ENCODE measurements at places on chromosomes 16 and 17.

DNA sequence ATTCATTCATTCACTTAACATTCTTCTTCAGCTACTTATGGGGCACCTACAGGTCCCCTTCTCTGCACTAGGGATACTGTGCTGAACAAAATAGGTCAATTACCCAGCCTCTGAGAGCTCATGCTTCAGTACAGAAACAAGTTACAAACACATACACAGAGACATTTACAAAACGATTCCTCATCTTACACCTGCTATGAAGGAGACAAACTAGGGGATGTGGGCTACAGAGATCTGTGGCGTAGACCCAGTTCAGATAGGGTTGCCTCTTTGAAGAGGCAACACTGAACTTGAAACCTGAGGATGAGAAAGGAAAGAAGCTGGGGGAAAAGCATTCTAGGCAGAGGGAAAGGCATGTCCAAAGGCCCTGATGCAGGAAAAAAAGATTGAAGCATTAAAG lies 5.2 kb downstream of the IL21R start:
- DNase-seq = no peak

DNA sequence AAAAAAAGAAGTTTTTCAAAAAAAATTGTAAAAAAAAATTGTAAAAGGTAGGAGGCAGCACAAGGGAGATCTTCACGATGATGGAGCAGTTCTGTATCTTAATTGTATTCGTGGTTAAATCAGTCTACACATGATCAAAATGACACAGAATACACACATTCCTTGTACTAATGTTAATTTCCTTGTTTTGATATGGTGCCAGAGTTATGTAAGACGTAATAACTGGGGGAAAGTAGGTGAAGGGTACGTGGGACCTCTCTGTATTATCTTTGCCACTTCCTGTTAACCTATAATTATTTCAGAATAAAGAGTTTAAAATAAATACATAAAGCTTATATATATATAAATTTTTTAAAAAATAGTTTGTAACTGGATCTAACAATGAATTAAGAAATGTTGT lies 36.8 kb downstream of the HELZ start:
- DNase-seq = no peak

- no peak for DNase-seq
These were observed 724 bp downstream of the GAA start for GRCh38 chr17:80101946-80102663.

GRCh38 chr17:65783845-65784334 lies 222.4 kb upstream of the AXIN2 start:
- DNase-seq = no peak

DNA sequence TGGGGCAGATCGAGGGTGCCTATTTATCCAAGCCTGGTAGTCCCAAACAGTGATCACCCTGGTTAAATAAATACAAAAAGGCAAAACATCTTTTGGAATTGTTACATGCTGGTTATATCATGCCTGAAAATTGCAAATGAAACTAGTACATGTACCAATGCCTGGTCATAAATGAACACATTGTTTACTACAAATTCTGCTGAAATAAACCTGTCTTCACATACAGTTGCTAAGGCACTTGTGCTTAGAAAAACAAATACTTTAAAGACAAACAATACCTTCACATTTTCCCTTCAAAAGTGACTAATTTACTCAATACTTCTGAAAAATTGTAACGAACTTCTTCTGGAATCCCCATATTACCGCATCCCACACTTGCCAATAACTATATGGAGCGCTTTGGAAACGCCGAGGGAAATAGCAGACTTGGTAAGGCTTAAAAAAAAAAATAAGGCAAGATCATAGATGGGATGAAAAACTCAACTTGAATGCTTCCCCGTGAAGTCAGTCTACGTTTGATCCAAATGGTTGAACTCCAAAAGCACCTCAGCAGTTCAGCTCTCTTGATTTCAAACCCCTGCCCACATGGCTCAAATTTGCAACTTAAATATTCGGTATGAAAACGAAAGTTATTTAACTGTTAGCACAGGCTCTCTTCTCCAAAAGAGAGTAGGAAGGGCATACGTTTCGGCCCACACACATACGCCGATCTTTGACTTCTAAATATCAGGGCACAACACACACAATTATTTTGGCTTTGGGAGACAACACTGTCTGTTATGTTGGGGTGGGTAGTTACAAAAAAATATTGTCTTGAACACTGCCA lies 264.5 kb downstream of the NTN1 start:
- DNase-seq = no peak

GRCh38 chr17:35700150-35700549 lies 31.3 kb upstream of the RASL10B start:
- DNase-seq = no peak

DNA sequence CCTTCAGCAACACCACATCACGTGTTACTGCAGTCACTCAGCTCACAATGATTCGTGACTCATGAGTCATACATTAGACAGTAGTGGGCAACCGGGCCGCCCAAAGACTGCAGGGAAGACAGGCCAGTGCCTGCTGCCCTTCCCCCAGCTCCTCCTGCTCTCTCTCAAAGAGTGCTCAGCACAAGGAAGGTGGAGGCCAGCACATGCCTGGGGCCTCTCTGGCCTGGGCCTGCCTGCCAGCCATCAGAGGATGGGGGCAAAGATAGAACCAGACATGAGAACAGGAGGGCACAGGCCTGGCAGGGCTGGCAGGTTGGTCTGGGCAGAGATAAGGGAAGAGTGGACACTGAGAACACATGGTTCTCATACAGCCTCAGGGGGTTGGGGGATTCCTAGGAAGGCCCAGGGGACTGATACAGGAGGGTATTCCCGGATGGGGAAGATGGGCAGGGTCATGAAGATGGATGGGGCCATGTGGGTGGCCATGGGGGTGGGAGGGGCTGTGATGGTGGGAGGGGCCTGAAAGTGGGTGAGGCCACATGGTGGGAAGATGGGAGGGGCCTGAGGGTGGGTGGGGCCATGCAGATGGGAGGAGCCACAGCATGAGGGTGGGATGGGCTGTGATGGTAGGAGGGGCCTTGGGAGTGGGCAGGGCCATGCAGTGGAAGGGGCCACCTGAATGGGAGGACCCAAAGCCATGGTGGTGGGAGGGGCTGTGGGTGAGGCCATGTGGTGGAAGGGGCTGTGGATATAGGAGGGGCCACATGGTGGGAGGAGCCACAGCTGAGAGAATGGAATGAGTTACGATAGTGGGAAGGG lies 29.0 kb downstream of the KATNB1 start:
- DNase-seq = no peak

- no peak for DNase-seq
These were observed 27.0 kb upstream of the SMURF2 start for GRCh38 chr17:64689106-64689505.
